Caki2 (cell line): ENCODE measurements at places on chromosomes 7 and 10. TPM values are rescaled to one million over a fixed set of nuclear protein-coding genes. Genes with fewer than 3 reads are reported as not detected.

The ACTL6B gene
- total RNA-seq, result not detected in 2 replicates

The ANKIB1 gene
- total RNA-seq, result 21.3 and 24.4 TPM in 2 replicates

The TNS3 gene
- 47.7 and 50.5 TPM in 2 replicates for total RNA-seq

The GPR146 gene
- total RNA-seq, result 12.2 and 22.2 TPM in 2 replicates

The ZNF853 gene
- not detected in 2 replicates for total RNA-seq

The XPNPEP1 gene
- 98.5 and 101 TPM in 2 replicates for total RNA-seq

The ADO gene
- total RNA-seq, result 48.4 and 50.6 TPM in 2 replicates

The RNF32 gene
- total RNA-seq, result 2.6 and 13.5 TPM in 2 replicates

The TRPV5 gene
- total RNA-seq, result not detected in 2 replicates
